ENCODE measurements at places on chromosomes 11 and 22.
A peak's percentile ranks its signal among the peaks of the same experiment; 100 is the strongest.

DNA sequence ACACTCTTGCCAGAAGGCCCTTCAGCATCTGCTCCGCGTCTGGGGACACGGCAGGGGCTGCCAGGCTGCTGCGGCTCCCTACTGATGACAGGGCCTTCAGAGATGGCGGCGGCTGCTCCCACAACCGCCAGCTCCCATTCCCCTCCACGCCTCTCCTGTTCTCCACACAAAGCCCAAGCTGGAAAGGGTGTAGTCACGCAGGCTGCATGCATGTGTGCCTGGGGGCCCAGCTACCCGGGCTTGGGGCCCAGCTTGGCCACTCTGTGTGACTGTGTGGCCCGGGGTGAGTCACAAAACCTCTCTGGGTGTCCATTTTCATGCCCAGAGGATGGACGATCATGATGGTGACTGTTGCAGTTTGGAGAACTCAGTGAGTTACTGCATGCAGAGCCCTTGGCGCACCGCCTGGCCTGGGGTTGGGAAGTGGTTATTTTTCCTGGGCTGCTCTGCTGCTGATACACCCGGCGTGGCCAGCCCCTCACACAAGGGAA is 31.7 kb upstream of the PARVB start:
- no peak for DNase-seq

- peak; percentile 37 for DNase-seq
These were observed 1.1 kb upstream of the BIRC2 start for GRCh38 chr11:102345904-102346303.

DNA sequence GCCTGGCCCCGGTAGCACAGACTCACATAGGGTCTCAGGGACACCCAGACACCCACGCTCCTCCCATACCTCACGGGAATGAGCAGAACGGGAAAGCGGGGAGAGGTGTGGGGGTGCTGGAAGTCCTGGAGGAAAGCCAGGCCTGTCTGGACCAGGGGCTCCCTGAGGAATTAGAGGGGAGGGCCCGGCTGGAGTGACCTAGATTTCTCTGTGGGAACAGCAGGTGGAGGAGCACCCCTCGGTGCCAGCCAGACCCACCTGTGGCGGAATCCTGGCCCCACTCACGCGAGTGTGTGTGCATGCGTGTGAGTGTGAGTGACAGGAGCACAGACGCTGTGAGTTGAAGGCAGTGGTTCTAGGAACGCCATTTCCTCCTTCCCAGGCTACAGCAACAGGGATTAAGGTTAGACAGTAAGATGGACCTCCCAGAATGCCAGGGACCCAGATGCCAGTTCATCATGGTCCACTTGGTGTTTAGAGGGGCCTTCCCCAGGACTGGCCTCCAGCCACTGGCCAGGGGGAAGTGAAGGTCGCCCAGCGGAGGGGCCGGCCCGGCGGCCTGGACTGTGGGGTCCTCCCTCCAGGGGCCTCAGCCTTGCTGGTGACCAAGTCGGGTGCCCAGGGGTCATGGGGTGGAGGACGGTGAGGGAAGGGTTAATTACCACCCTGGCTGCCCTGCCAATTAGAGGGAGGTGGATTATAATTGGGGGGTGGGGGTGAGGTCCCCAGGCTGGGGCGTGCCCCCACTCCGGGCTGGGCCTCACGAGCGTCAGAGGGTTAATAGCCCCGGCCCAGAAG is 1.0 kb downstream of the PKP3 start:
- no peak for DNase-seq

DNA sequence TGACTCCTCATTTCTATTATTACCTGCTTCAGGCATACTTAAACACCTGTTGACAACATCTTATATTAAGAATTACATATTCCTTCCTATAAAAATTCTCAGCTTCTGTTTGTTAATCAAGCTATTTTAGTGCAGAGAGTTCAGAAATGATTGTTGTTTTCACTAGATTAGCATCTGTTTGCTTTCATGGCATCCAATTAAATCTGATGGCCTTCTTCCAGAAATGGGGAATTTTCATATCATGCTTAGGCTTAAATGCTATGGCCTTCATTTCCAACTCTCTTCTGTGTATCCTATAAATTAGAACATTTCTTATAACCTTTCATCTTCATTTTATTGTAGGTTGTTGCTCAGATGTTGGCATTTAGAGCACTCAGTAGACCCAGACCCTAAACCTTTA is 180.0 kb downstream of the WNT11 start:
- no peak for DNase-seq

DNA sequence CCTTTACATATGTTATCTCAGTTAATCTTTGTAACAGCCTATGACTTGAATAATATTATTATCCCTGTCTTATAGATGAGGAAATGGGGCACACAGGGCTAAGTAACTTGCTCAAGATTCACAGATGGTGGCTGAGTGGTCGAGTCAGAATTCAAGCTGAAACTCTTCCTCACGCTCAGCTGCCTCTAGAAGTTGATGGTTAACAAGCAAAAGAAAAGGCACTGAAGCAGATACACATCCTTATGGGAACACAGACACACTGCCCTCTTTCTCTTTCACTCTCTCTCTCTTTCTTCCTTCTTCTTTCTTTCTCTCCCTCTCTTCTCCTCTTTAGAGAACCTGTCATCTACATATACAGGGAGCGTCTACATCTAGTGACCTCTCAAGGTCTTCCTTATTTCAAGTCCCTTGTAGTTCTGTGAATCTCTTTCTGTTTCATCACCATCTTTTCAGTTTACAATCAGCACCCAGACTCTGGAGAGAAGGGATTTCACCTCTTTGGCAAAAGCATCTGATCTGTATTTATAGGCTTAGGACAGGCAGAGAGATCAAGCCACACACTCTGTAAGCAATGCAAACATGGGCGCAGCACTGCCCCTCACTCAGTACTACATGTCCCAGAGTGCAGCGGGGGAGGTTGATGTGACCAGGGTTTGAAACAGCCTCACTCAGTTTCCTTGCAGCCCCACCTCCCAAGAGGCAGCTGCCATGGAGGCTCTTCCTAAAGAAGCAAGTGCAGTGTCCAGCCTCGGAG is 75.7 kb downstream of the GRAMD1B start:
- no peak for DNase-seq

DNA sequence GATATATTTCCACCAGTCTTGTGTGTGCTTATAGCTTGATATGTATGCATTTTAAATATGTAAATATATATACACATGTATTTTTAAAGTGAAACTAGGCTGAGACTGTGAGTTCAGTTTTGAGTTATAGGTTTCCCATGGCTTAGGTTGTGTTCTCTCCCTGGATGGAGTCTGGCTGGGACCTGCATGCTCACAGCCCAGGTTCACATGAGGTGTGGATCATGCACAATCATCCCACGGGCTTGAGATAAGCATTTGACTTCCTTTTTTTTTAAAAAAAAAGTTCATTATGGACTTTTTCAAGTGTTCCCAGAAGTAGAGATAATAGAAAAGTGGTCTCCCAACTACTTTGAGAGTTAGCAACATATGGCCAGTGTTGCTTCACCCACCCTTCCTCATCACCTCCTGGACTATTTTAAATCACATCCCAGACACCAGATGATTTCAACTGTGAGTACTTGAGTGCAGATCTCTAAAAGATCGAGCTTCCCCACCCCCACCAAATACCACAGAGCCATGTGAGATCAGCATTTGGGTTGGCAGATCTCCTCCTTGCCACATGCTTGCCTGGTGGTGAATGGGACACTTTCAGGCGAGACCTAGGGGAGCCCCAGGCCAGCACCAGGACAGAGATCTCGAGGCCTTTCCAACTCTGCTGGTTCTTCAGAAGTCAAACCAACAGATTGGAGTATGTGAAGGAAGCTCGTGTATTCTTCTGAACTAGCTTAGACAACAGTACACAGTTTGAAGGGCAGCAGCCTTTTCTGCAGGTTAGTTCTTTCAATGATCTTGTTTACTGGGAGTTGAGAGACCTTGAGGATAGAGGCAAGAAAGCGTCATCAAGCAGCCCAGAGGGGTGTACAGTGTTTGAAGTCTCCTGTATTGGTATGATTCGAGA is 15.9 kb downstream of the MED15 start:
- DNase-seq: no peak

GRCh38 chr22:31866918-31867317 is 77.4 kb upstream of the YWHAH start:
- DNase-seq: peak; percentile 42

DNA sequence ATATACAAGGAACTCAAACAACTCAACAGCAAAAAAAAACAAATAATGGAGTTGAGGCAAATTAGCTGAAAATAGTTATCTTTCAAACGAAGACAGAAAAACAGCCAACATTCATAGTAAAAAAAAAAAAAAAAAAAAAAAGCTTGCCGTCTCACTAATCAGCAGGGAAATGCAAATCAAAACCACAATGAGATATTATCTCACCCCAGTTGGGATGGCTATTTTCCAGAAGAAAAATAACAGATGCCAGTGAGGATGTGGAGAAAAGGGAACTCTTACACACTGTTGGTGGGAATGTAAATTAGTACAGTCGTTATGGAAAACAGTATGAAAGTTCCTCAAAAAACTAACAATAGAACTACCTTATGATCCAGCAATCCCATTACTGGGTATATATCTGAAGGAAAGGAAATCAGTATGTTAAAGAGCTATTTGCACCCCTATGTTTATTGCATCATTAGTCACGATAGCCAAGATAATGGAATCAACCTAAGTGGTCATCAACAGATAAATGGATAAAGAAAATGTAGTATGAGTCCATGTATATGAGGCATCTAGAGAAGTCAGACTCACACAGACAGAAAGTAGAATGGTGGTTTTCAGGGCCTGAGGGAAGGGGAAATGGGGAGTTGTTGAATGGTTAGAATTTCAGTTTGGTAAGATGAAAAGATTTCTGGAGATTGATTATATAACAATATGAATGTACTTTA is 56.0 kb downstream of the USP35 start:
- DNase-seq: no peak

- DNase-seq: peak; percentile 21
These were observed 10.6 kb upstream of the RAG2 start for GRCh38 chr11:36608491-36609199.

DNA sequence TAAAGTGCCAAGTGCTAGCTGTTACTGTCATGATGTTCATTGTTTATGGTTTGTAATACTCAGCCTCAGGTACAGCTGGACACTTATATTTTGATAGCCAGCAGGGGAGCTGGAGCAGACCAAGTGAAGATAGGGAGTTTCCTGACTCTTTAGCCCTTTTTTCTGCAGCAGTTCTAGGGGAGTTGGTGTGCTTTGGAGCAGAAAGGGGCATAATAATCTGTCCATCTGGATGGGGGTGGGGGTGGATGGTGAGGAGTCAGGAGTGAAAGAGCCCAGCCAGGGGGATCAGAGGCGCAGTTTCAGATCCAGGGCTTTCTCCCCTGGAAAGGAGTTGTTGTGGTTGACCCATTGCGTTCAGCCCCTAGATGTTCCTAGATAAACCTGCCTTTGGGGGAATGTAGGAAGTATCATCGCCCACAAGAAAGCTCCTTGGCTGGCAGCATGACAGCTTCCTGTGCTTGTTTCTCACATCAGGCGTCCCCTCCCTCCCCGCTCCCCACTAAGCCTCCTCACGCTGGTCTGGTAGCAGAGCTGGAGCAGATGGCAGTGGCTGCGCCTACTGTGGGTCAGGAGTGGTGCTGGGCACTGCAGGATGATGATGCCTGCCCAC is 41.9 kb downstream of the MED15 start:
- DNase-seq: no peak

DNA sequence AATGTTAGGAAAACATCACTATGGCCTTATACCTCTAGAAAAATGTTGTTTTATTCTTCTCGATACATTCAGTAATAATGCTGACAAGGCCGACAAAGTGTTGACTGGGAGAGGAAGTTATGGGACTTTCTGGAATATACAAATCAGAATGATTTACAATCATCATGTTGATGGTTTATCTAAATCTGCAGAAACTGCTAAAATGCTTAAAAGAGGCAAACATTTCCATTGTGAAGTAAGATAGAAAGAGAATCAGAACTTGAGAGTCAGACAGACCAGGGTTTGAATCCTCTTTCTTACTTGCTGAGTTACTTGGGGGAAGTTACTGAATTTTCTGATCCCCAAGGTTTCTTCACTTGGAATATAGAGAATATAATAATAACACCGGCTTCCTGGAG is 89.4 kb downstream of the CD44 start:
- no peak for DNase-seq

- no peak for DNase-seq
These were observed 19.6 kb upstream of the SEPTIN5 start for GRCh38 chr22:19694696-19695095.

- no peak for DNase-seq
These were observed 14.7 kb downstream of the MPEG1 start for GRCh38 chr11:59197991-59198390.

DNA sequence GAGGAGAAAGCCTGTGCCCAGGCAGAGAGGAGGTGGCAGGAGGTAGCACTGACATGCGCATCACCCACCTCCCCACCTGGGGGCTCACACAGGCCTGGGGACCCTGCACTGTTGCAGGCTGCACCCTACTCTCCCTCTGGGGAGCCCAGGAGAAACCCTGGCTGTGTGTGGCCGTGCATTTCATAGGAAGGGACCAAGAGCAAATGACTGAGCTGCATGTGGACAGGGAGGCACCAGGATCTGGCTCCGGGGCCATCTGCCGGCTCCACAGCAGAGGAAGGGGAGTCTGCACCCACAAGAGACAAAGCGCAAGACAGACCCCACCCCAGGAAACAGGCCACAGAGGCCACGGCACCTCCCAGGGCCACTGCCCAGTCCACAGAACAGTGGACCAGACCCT is 22.7 kb downstream of the BID start:
- DNase-seq: no peak

- DNase-seq: no peak
These were observed 54.1 kb downstream of the PPFIA1 start for GRCh38 chr11:70324376-70325115.

Data from erythroblast (primary cell).